ENCODE measurements at places on chromosomes 5 and 9.

DNA sequence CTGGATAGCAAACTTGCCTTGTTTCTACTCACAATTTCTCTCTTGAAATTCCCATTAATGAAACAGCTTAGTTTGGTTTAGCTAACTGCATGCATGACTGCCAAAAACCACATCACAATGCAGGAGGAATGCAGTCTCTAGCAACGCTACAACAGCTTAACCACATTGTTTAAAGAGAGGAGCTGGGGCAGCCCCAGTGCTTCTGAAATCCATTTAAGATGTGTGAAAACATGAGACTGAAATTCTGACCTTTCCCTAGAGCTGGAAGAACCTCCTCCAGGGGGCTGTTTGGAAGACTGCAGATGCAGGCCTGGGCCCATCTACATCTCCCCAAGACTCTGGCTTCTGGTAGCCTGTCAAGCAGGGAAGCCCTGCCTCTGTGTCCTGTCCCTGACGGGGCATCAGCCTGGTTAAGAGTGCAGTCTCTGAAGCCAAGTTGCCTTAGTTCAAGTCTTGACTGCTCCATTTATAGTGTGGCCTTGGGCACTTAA, 157.1 kb downstream of the ZNF462 start:
- no peak for DNase-seq

GRCh38 chr5:9176641-9177040, 369.2 kb downstream of the SEMA5A start:
- no peak for DNase-seq

GRCh38 chr9:36843964-36844363, 190.1 kb downstream of the PAX5 start:
- no peak for DNase-seq

DNA sequence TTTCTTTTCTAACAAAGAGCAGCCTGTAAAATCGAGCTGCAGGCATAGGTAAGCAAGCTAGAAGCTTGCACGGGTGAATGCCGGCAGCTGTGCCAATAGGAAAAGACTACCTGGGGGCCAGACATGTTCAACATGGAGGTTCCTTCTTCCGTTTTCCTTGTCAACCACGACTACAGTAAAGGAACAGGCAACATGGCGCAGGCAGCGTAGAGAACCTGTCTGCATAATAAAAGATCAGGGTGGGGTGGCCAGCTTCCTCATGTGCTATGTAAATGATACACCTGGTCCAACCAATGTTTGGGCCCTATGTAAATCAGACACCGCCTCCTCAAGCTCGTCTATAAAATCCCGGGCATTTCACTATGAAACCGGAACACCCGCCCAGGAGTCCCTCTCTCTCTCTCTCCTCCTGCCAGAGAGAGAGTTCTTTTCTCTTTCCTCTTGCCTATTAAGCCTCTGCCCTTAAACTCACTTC, 103.8 kb upstream of the LIFR start:
- no peak for DNase-seq

DNA sequence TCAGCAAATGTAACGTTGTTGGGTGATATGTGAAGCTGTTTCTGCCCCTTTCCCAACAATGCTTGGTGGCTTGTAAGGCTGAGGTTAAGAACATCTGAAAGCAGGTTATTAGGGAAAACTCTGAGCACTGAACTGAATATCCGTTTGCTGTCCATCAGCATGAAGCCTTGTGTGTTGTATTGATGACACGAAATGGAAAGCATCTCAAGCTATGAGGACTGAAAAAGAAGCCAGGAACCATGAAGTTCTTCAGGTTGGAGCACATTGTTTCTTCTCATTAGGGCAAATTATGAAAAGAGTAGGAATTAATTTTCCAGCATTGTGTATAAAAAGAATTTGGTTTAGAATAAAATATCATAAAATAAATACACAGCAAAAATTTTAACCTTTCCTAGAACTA, 106.8 kb downstream of the IZUMO3 start:
- no peak for DNase-seq

- DNase-seq: no peak
These were observed 173.3 kb downstream of the DENND1A start for GRCh38 chr9:123756484-123757106.

DNA sequence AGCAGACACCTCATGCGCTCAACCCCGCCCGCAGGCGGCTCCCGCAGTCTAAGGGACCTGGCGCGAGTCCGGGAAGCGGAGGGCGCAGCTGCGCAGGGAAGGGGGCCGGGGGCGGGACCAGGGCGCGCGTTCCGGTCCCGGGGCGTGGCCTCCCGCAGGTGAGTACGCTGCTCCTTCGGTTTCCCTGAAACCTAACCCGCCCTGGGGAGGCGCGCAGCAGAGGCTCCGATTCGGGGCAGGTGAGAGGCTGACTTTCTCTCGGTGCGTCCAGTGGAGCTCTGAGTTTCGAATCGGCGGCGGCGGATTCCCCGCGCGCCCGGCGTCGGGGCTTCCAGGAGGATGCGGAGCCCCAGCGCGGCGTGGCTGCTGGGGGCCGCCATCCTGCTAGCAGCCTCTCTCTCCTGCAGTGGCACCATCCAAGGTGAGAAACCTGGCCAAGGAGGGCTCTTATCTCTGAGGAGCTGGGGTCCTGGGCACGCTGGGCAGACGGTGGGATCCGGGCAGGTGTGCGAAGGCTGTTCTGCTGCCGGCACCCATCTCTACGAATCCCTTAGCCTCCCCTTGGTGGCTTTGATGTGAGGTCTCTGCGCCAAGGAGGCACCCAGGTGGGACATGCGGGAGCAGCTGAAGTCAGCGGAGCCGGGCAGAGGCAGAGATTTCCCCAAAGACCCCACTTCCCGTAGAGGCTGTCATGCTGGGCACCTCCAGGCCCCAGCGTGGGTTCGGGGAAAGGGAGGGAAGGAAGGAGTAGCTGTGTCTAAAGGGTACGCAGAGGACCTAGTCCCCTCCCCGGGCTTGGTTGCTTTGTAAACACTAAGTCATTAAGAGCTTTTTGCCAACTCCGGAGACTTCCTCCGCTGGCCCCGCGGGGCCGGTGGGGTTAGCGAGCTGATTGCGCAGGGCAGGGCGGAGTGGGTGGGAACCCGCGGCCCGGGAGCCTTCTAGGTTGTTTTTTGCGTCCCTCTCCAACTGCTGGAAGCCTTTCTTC, at the start of gene F2RL1:
Gene F2RL1 (plus strand): TSS at position 187 of the 988 bp plus-strand sequence. CDS start 153 bp downstream, at position 340.
- no peak for DNase-seq

GRCh38 chr5:76710991-76711390, 4.9 kb upstream of the F2R start:
- no peak for DNase-seq

- peak; percentile 90 for DNase-seq
These were observed 40.1 kb downstream of the PRRT1B start for GRCh38 chr9:131585375-131585774.

DNA sequence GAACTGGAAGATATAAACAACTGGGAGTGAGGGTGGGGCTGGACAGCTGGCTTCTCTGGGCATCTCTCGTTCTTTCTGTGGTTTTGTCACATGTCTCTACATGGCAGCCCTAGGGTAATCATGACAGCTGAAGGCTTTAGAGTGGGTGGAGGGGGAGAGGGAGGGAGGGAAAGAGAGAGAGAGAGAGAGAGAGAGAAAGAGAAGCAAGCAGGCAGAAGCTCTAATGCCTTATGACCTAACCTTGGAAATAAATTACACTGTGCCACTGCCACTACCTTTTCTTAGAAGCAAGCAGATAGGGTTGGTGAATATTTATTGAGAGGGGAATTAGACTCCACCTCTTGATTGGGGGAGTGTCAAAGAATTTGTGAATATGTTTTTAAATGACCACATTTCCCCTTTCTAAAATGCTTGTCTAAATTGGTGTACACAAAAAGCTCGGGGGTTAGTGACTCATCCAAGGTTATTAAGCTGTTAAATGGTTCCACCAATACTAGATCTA, 2.6 kb upstream of the DAPK1 start:
- DNase-seq: no peak

GRCh38 chr5:150641006-150641570, 628 bp downstream of the SYNPO start:
- no peak for DNase-seq

DNA sequence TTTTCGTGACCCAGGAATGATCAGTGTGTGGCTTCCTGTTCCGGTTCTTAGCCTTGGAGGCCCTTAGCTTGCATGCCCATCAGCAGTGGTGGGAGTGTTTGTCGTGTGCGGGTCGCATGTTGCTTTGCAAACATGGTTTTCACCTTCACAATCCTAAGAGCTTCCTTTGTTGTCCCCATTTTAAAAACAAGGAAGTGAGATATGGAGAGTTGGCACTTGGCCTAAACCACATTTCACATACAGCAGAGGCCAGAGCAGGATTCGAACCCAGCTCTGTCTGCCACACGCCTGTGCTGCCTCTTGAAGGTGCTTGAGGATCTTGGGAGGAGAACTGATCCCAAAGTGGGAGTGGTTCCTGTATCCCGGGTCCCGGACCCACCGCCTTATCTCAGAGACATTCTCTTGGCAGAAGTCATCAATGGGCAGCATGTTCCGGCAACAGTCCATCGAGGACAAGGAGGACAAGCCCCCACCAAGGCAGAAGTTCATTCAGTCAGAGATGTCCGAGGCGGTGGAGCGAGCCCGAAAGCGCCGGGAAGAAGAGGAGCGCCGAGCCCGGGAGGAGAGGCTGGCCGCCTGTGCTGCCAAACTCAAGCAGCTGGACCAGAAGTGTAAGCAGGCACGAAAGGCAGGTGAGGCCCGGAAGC, 38.2 kb upstream of the POMT1 start:
- no peak for DNase-seq

GRCh38 chr5:113405530-113405929, 29.3 kb downstream of the TSSK1B start:
- no peak for DNase-seq

- no peak for DNase-seq
These were observed 8.3 kb upstream of the ADRA1B start for GRCh38 chr5:159907689-159908590.

DNA sequence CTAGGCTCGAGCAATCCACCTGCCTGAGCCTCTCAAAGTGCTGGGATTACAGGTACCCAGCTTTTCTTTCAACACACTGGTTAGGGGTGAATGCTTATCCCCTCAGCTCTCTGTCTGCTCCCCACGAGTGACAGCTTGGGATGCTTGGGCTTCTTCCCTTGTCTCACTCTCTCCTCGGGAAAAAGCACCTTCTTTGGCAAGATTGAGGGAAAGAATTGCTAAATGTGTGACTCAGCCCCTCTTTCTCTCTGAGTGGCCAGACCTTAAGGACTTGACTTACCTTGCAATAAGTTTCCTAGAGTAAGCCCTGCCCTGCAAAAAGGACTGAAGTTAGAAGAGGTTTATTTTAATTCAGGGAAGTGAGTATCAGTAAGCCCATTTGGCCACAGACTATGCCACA, 68.1 kb upstream of the ERBIN start:
- DNase-seq: no peak

- DNase-seq: no peak
These were observed 66.3 kb upstream of the SPOCK1 start for GRCh38 chr5:137565450-137565849.

DNA sequence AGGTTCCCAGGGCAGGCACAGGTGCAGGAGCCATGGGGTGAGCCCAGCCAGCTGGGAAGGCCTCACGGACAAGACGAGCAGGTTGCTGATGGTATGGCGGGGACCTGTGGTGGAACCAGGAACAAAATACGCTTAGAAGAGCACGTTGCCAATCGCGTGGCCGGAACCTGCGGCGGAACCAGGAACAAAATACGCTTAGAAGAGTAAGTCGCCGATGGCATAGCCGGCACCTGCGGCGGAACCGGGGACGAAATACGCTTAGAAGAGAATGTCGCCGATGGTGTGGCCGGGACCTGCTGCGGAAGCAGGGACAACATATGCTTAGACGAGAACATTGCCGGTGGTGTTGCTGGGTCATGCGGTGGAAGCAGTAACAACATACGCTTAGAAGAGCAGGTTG, 23.5 kb upstream of the SPATA31E1 start:
- no peak for DNase-seq

GRCh38 chr9:83582029-83582428, 40.9 kb upstream of the IDNK start:
- DNase-seq: no peak

- no peak for DNase-seq
These were observed 544.1 kb downstream of the RAB3C start for GRCh38 chr5:59126708-59127573.

DNA sequence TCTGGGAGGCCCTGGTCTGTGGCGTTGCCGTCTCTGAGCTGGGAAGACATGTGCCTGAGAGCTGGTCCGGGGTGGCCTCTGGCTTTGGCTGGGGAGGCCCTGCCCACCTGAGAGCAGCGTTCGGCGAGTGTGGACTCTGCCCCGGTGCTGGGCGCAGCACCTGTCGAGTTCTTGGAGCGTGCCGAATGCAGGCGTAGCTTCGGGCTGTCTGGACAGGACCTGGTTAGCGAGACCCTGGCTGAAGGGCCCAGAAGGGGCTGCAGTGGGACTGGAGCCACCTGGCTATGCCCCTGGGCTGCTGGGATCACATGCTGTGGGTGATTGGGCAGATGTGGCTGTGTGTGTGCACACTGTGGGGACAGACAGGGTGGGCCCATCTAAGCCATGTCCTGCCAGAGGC, 56.5 kb downstream of the RXRA start:
- no peak for DNase-seq

DNA sequence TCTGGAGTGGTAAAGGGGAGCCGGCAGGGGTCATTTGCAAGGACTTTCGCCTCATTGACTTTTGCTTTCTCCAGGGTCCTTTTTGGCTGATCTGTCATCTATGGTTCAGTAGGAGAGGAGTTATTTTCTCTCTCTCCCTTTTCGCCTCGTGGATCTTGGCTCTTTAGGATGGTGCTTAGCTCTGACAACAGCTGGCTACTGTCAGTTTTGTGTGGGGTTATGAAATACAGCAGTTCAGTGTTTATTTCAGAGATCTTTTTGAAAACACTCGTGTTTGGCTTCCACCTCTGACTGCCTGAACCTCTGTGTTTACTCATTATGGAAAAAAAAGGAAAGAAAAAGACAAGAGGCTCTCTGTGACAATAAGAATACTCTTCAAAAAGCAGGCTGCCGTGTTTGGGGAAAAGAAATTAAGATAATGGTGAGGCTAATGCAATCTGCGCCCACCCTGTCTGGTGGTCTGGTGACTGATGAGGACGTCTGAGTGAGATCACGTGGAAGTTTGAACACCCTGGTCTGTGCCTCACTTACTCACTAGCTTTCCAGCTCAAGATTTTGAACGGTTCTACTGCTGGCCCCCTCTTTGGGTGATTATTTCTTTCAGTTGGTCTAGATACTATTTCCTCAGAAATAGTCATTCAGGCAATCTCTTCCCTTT, 567.7 kb downstream of the CAAP1 start:
- no peak for DNase-seq

DNA sequence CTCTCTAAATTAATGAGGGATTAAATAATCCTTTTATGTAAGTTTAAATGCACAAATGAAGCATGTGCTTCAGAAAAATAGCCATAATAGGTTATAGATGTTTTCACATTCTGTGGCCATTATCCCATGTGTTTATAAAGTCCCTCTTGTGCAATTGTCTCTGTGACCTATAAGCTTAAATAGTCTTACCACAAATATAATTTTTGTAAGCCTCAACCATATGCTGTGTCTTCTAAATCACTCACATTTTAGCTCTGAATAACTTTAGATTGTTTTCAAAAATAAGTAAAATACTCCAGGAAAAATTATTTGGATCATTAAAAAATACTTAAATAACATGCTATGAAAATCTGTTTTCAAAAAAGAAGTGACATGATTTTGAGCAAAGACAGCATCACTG, 1894.7 kb downstream of the MAT2B start:
- DNase-seq: no peak

Measured in GF-D8 (cell line).